Activated T-helper 1 cell treated with Interleukin-2 at 50 U/mL for 16 hours (primary cell): ENCODE measurements at places on chromosomes 5 and 9.

GRCh38 chr5:15117688-15118087 lies 246.1 kb upstream of the ANKH start:
- no peak for DNase-seq

GRCh38 chr9:1386420-1386819 lies 336.3 kb downstream of the DMRT2 start:
- no peak for DNase-seq

DNA sequence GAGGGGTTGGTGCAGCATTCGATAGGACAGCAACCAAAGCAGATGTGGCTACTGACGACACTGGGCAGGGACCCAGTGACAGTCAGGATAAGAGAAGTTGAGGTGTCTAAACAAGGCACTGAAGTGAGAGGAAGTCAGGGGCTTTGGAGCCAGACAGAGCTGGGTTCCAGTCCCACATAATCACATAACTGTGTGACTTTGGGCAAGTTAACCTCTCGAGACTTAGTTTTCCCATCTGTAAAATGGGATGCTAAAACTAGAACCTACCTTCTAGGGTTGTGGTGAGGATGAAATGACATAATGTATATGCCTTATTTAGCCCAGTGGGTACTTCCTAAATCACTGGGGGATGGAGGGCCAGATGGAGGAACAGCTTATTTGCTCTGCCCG lies 3.1 kb downstream of the ANGPTL2 start:
- no peak for DNase-seq

DNA sequence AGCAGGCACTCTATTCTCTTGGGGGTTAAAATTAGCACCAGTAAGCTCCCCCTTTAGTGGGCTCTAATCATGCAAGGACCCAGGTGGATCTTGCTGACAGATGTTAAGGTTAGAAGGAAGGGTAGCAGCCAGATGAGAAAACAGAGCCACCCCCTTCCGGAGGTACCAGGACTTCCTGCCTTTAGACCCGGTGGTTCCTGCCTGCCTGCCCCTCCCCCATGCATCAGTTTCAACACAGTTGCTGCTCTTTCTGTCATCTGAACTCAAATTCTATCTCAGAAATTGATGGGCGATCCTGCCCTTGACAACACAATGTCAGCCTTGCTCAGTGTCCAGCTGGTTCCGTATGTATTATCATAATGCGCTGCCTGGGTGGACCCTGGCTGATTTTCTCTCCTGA lies 287.3 kb downstream of the EBF1 start:
- peak; percentile 22 for DNase-seq

GRCh38 chr9:37953775-37954437 lies 50.0 kb upstream of the SLC25A51 start:
- no peak for DNase-seq

GRCh38 chr9:19409401-19410194 lies 789 bp downstream of the ACER2 start:
- no peak for DNase-seq
